ENCODE measurements at places on chromosomes 1 and 21. TPM values are rescaled to one million over a fixed set of nuclear protein-coding genes. Genes with fewer than 3 reads are reported as not detected.

The FOXD2 gene
- 19.4 TPM for total RNA-seq

The BTBD8 gene
- 2.4 TPM for total RNA-seq

The FCRL3 gene
- not detected for total RNA-seq

The PIGR gene
- not detected for total RNA-seq

The AXDND1 gene
- total RNA-seq: 0.64 TPM

The LCE1F gene
- total RNA-seq: not detected

The CACNA1E gene
- total RNA-seq: 1.5 TPM

The GPR25 gene
- not detected for total RNA-seq

The CD84 gene
- not detected for total RNA-seq

The LAPTM5 gene
- 1.5 TPM for total RNA-seq

The MIS18A gene
- total RNA-seq: 50.9 TPM

The RYR2 gene
- 0.07 TPM for total RNA-seq

The MCOLN3 gene
- not detected for total RNA-seq

The TFB2M gene
- 9.4 TPM for total RNA-seq

The ACTA1 gene
- 0.48 TPM for total RNA-seq

All from neural crest cell (in vitro differentiated cells).